Suprapubic skin (tissue), 4 donors: ENCODE measurements at places on chromosomes 3 and 15. TPM values are rescaled to one million over a fixed set of nuclear protein-coding genes. Genes with fewer than 3 reads are reported as not detected.

- no peak overlapping the region for H3K27ac ChIP-seq
- H3K27me3 ChIP-seq = no peaks in the 10 kb centered on the region
- no peak overlapping the region for H3K4me3 ChIP-seq
- H3K4me1 ChIP-seq = no peaks in the 10 kb centered on the region
- no peaks in the 10 kb centered on the region for H3K36me3 ChIP-seq
These were observed 282.5 kb upstream of the EPHA3 start for GRCh38 chr3:88824666-88825564.

Gene BCHE
- 6.4 TPM for total RNA-seq

Gene TNIK
- total RNA-seq = 2.0 TPM

- no peaks in the 10 kb centered on the region for H3K27me3 ChIP-seq
- H3K4me3 ChIP-seq = no peak overlapping the region
- DNase-seq = no peak
- H3K27ac ChIP-seq = no peak overlapping the region
- peaks cover 5% of the 10 kb centered on the region for H3K4me1 ChIP-seq
- H3K36me3 ChIP-seq = peaks cover 53% of the 10 kb centered on the region
These were observed 5.5 kb downstream of the ARPIN start for GRCh38 chr15:89907289-89907688.

DNA sequence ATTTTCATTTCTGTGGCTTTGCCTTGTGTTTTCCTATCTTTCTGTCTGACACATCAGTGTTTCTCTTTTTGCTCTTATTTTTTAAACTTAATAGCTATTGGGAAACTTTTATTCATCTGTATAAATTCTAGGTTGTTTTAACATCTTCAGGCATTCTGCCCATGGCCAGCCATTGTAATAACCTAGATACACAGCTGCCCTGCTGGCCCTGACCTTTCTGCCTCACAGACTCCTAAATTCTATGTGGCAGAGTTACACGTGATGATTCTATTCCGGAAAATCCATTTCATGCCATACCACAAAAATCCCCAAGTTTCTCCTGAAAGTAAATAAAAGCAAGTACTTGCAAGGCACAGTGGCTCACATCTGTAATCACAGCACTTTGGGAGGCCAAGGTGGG is 150.1 kb downstream of the UACA start:
- H3K4me3 ChIP-seq = no peak overlapping the region
- DNase-seq = no peak
- H3K4me1 ChIP-seq = no peaks in the 10 kb centered on the region
- H3K27ac ChIP-seq = no peak overlapping the region
- no peaks in the 10 kb centered on the region for H3K27me3 ChIP-seq

DNA sequence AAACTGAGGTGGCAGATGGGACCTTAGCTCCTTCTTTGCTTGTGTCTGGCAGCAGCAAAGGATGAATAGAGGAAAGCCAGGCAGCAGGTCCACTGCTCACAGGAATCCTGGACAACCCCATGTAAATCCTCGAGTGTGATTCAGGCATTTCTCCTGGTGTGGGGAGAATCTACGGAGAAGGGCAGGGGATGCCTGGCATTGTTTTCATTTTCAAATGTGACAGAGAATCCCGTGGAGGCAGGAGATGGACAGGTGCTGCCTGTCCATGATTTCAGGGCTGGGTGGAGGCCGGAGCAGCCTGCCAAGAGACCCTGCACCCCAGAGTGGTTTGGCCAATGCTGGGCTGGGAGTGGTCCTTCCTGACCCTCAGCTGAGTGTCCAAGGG is 1.7 kb downstream of the HRH1 start:
- H3K27ac ChIP-seq = no peak overlapping the region
- no peak overlapping the region for H3K4me3 ChIP-seq
- peaks cover 10% of the 10 kb centered on the region for H3K27me3 ChIP-seq
- peak; percentile 43 for DNase-seq

- no peaks in the 10 kb centered on the region for H3K36me3 ChIP-seq
- no peak for DNase-seq
- H3K4me1 ChIP-seq = peaks cover 22% of the 10 kb centered on the region
- H3K4me3 ChIP-seq = no peak overlapping the region
- no peaks in the 10 kb centered on the region for H3K27me3 ChIP-seq
These were observed 32.9 kb downstream of the CD200R1L start for GRCh38 chr3:112813723-112814171.

DNA sequence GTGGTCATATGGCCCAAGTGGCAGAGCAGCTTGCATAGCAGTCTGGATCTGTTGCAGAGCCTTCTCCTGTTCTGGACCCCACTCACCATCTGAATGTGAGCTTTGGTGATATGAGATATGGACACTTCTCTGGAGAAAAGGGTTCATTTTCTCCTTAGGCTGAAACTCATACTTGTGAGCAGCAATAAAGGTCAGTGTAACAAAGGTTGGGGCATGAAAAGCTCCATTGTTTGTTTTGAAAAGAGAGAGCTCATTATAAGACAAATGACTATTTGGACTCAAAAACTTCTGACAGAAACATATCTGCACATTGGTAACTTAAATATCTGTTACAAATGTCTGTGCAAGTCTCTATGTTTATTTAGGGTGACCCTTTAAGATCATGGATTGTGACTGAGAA is 517.3 kb downstream of the MFSD1 start:
- H3K27ac ChIP-seq = no peak overlapping the region
- no peaks in the 10 kb centered on the region for H3K4me1 ChIP-seq
- no peak overlapping the region for H3K4me3 ChIP-seq
- H3K36me3 ChIP-seq = no peaks in the 10 kb centered on the region
- no peaks in the 10 kb centered on the region for H3K27me3 ChIP-seq

- H3K27ac ChIP-seq = no peak overlapping the region
- DNase-seq = no peak
- H3K4me1 ChIP-seq = no peaks in the 10 kb centered on the region
- H3K36me3 ChIP-seq = no peaks in the 10 kb centered on the region
- H3K4me3 ChIP-seq = no peak overlapping the region
- no peaks in the 10 kb centered on the region for H3K27me3 ChIP-seq
These were observed 96.5 kb upstream of the LMCD1 start for GRCh38 chr3:8405144-8405543.

Gene HRG
- not detected for total RNA-seq
